NK-92 treated with Interleukin-12 subunit alpha and Interleukin-12 subunit beta, amount 100 ng/mL, for 24 hours (cell line): ENCODE measurements at places on chromosomes 3 and 15.

GRCh38 chr3:87197531-87197930, 29.6 kb upstream of the CHMP2B start:
- DNase-seq = no peak

DNA sequence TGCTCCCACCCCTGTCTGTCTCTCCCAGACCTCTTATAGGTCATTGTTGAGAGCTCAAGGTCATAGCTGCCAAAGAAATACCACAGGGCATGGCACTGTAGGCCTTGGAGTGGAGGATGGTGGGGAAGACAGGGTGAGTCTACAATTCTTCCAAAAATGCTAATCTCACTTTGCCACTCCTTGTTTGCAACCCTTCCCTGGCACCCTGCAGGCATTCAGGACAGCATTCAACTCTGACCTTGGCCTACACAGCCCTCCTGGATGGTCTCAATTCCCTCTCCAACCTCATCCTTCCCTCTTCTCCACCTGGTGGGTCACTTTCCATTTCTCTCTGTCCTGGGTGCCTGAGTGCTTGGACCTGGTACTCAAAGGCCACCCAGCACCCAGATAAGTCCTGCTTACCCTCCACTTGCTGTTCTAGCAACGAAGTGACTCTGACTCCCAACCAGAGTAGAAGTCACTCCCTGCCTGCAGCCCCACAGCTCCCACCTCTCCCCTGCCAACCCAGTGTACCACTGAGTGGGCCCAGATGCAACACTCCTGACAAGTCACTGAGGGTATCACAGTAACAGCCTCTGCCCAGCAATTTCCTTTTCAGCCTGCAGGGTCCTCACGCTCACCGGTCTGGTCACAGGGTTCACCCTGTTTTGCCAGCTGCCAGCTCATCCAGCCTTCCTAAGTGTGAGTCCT, 36.6 kb downstream of the AMOTL2 start:
- no peak for DNase-seq

DNA sequence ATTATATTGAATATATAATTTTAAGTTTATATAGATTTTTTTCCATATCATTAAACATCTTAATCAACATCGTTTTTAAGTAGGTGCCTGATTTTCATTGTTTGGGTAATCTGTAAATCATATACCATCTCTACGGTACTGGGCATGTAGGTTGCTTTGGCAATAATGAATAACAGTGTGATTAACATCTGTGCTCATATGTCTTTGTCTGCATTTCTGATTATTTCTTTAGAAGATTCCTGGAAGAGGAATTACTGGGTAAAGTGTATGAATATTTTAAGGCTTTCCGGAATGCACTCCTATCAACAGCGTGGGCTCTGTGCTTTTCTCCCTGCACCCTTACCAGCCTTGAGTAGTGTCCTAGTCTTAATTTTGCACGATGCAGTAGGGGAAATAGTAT, 119.8 kb upstream of the LIPC start:
- no peak for DNase-seq

DNA sequence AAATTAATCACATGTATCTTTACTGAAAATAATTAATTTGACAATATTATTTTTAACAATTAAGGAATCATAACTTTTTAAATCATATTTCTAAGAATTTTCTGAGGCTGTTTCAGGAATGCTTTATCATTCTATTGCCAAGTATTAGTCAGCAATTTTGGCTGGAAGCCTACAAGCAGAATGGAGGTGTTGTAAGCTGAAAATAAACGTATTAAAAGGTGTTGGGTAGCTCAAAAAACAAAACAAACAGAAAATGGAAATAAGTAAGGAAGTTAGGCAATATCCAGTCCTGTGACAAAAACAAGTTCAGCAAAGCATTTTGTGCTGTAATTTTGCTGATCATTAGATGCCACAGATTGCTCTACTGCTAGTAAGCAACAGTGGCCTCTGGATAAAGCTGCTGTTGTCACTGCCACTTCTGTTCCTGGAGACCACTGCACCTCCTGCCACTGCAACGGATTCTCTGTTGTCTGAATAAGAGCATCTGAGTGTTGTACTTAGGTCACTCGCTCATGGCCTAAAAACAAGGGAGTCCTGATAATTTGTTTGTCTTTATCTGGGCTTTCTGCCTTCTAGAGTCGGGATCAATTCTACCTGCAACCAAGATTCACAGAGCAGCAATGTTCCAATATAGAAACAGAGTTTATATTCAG, 63.5 kb upstream of the SLITRK3 start:
- no peak for DNase-seq

- no peak for DNase-seq
These were observed 596.3 kb upstream of the ARPP21 start for GRCh38 chr3:35043040-35043439.

- DNase-seq = no peak
These were observed 12.2 kb downstream of the RNF123 start for GRCh38 chr3:49701388-49702077.

DNA sequence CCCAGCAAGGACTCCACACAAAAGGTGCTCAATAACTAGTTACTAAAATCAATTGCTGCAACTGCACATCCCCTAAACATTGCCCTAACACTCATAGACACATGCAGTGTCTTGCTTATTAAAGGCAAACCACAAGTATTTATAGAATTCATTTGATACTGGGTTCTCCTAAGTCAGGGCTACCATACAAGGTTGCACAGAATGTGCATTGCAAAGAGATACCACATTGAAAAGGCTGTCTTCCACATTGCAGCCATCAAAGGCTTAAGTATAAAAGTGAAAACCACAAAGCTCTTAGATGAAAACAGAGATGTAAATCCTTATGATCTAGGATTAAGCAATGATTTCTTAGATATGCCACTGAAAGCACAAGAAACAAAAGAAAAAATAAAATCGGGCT, 33.6 kb upstream of the TOPAZ1 start:
- no peak for DNase-seq

GRCh38 chr15:60326824-60327654, 70.7 kb downstream of the ANXA2 start:
- DNase-seq = no peak

DNA sequence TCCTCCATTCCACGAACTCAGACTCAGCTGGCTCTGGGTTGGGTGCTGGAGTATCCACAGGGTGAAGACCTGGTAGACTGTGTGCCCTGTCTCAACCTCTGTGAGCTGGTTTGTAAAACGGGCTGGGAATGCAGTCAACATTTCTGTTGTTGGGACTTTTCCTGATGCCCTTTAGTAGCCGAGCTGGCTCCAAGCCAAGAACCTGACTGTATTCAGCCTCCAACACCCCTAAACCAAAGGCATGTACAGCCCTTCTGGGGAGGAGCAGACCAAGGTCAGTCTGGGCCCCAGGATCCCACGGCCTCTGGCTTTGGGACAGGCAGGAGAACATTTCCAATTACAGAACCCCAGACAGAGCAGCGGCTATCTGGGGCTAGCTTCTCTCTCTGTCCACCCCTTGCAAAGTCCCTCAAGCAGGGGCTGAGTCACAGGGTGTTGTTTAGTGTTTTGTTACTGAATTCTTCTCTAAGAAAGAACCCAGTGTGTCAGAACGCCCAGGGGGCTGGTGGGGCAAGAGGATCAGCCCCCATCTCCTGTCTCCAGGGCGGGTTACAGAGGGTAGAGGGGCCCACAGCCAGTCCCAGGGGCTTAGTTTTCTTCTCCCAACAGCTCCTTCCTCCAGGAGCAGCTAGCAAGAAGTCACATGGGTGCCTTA, 56.8 kb upstream of the SLC6A6 start:
- DNase-seq = no peak

GRCh38 chr3:184322731-184323487, 8.5 kb downstream of the EIF4G1 start:
- no peak for DNase-seq

GRCh38 chr15:87416591-87417257, 839.8 kb downstream of the NTRK3 start:
- no peak for DNase-seq
